ENCODE measurements at places on chromosomes 2 and 18.

DNA sequence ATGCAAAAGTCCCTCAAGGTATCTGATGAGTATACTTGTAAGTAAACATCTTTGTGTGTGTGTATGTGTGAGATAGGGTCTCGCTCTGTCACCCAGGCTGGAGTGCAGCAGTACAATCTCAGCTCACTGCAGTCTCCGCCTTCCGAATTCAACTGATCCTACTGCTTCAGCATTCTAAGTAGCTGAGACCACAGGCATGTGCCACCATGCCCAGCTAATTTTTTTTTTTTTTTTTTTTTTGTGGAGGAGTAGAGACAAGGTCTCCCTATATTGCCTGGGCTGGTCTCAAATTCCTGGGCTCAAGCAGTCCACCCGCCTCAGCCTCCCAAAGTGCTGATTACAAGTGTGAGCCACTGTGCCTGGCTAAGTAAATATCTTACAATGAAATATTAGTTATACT is 23.2 kb downstream of the ADAM17 start:
- H3K27ac ChIP-seq, result no peak overlapping the region
- H3K27me3 ChIP-seq, result no peaks in the 10 kb centered on the region
- DNase-seq, result no peak

DNA sequence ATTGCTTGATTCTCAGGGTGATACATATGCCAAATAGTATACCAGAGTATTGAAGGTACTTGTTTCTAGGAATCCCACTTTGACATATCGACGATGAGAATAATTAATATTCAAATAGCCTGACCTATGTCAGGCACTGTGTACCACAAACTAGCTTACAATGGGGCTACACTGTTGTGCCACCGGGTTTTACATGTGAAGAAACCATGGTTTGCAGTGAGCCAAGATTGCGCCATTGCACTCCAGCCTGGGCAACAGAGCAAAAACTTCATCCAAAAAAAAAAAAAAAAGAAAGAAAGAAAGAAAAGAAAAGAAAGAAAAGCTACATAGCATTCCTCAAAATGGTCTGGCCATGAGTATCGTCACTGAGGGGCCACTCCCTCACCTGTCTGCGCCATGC is 25.5 kb downstream of the GYPC start:
- H3K27ac ChIP-seq, result no peak overlapping the region
- H3K4me3 ChIP-seq, result no peak overlapping the region
- H3K36me3 ChIP-seq, result peaks cover 7% of the 10 kb centered on the region
- no peaks in the 10 kb centered on the region for H3K27me3 ChIP-seq
- DNase-seq, result no peak

DNA sequence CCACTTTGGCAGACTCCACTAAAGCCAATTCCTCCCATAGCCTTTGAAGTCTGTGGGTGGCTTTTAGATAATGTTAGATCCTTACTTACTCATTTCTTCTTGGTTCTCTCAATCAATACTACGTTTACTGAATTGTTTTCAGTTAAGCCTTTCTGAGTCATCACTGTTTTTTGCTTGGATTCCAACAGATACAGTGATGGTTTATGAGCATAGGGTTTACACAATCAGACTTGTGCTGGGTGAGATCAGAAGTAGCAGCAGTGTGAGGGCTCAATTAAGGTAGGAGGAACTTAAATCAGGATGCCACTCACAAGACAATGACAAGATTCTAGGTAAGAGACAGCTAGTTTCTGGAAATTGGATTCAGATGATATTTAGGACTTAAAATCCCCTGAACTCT is 297.7 kb upstream of the DOK6 start:
- H3K4me3 ChIP-seq, result no peak overlapping the region
- H3K4me1 ChIP-seq, result no peaks in the 10 kb centered on the region
- H3K27me3 ChIP-seq, result no peaks in the 10 kb centered on the region
- H3K27ac ChIP-seq, result no peak overlapping the region
- DNase-seq, result no peak

DNA sequence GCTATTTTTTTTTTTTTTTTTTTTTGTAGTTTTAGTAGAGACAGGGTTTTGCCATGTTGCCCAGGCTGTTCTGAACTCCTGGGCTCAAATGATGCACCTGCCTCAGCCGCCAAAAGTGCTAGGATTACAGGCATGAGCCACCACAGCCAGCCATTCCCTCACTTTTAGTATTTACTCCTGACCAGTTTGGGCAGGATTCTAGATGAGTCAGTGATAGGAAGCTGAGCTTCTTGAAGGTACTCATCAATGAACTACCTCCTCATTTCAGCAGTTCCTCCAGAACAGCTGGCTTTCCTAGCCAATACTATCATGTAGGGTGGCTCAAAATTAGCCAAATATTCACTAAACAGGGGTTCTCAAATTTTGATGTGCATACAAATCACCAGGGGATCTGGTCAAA is 57.2 kb downstream of the CYBRD1 start:
- H3K4me1 ChIP-seq, result no peaks in the 10 kb centered on the region
- no peak overlapping the region for H3K27ac ChIP-seq
- H3K36me3 ChIP-seq, result no peaks in the 10 kb centered on the region
- H3K27me3 ChIP-seq, result no peaks in the 10 kb centered on the region

GRCh38 chr2:150690870-150691269 is 203.4 kb upstream of the RND3 start:
- no peaks in the 10 kb centered on the region for H3K4me1 ChIP-seq
- no peaks in the 10 kb centered on the region for H3K36me3 ChIP-seq
- no peak overlapping the region for H3K4me3 ChIP-seq
- no peak overlapping the region for H3K27ac ChIP-seq
- DNase-seq, result no peak

DNA sequence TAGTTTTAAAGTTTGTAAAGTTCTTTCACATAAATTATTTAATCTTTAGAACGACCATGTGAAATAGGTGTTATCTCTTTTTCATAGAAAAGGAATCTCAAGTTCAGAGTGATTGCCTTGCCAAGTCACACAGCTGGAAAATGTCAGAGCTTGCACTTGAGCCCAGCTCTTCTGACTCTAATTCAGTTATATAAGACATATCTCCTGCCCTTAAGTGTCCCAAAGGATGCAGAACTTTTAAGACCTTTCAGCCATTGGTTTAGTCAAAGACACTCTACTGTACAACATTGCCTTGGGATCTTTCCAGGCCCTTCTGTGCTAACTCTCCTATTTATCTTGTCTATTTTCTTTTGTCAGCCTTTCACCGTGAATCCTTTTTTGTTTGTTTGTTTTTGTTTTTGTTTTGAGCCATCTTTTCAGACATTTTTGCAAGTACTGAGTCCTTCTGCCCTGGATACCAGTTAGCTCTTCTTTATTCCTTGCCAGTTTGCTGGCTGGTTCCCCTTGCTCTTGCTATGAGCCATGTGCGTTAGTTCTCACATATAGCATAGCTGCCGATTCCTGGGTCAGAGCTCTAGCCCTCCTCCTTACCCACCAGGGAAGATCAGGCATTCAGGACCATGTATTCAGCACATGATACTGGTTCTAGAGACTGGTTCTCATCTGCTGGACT is 160.0 kb upstream of the MYO3B start:
- no peaks in the 10 kb centered on the region for H3K27me3 ChIP-seq
- H3K4me1 ChIP-seq, result no peaks in the 10 kb centered on the region
- no peaks in the 10 kb centered on the region for H3K36me3 ChIP-seq
- no peak for DNase-seq

- no peak for DNase-seq
- no peaks in the 10 kb centered on the region for H3K27me3 ChIP-seq
- H3K4me1 ChIP-seq, result no peaks in the 10 kb centered on the region
- no peak overlapping the region for H3K4me3 ChIP-seq
These were observed 136.4 kb downstream of the GLI2 start for GRCh38 chr2:120871881-120872620.

GRCh38 chr2:196201229-196202009 is 30.0 kb upstream of the STK17B start:
- H3K27ac ChIP-seq, result peak overlapping the region; percentile 40
- DNase-seq, result no peak
- H3K4me1 ChIP-seq, result peaks cover 23% of the 10 kb centered on the region
- no peaks in the 10 kb centered on the region for H3K36me3 ChIP-seq
- no peaks in the 10 kb centered on the region for H3K27me3 ChIP-seq

DNA sequence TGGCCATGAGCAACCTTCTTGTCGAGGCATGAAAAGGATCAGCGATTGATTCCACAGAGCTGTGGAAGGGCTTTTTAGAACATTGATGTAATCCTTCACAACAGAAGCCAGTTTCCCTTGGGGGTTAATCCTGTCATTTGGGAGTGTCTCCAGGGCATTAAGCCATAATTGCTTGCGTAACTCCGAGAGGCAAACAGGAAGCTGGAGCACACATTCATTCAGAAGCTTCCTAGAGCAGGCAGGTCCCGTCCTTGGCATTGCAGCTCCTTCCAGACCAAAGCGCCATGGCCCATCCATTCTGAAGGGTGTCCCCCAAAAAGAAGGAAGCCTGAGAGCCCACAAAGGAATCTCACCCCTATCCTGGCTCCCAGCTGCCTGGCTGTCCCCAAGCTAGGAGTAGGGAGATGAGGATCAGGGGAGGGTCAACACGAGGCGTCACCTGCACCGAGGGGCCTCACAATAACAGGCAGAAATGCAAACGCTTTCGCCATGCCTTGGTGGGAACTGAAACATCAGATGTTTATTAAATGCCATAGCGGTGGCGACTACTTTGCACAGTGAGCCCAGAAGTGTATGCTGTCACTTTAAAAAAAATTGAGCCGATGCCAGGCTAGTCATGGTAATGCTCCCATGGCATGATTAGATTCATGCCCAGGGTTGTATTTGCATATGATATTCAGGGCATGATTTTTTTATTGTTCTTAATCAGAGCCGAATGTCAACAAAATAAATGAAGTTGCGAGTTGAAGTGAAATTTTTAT is 339.4 kb downstream of the BCL11A start:
- H3K4me1 ChIP-seq, result no peaks in the 10 kb centered on the region
- H3K27ac ChIP-seq, result no peak overlapping the region
- no peaks in the 10 kb centered on the region for H3K36me3 ChIP-seq
- no peak overlapping the region for H3K4me3 ChIP-seq
- H3K27me3 ChIP-seq, result no peaks in the 10 kb centered on the region
- no peak for DNase-seq

GRCh38 chr2:8667896-8668512 is 13.9 kb upstream of the ID2 start:
- no peak overlapping the region for H3K4me3 ChIP-seq
- no peaks in the 10 kb centered on the region for H3K36me3 ChIP-seq
- peaks cover 12% of the 10 kb centered on the region for H3K4me1 ChIP-seq
- no peak overlapping the region for H3K27ac ChIP-seq
- DNase-seq, result no peak

DNA sequence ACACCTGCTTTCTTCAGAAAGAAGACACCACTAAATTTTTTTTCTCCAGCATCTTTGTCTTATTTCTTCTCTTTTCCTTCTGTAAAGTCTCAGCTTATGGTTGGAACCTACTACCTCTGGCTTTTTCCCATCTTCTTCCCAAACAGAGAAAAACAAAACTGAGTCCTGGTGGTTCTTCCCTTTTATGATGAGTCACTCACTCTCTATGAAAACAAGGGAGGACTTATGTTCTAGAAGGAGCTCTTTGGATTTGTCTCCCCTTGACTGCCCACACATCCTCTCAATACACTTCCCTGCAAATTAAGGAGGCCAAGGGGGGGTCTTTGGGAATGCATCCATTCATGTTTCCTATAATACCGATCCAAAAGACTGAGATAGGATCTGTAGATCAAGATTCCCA is 22.1 kb upstream of the MEIS1 start:
- no peaks in the 10 kb centered on the region for H3K36me3 ChIP-seq
- H3K27ac ChIP-seq, result no peak overlapping the region
- DNase-seq, result no peak
- no peak overlapping the region for H3K4me3 ChIP-seq

GRCh38 chr18:61847164-61847791 is 45.5 kb downstream of the RNF152 start:
- no peak for DNase-seq
- no peak overlapping the region for H3K27ac ChIP-seq
- no peak overlapping the region for H3K4me3 ChIP-seq
- no peaks in the 10 kb centered on the region for H3K27me3 ChIP-seq
- H3K4me1 ChIP-seq, result no peaks in the 10 kb centered on the region
- H3K36me3 ChIP-seq, result no peaks in the 10 kb centered on the region

GRCh38 chr2:40403233-40403836 is 48.6 kb downstream of the SLC8A1 start:
- H3K27me3 ChIP-seq, result no peaks in the 10 kb centered on the region
- H3K36me3 ChIP-seq, result no peaks in the 10 kb centered on the region
- no peak for DNase-seq

GRCh38 chr2:55590810-55591440 is 26.5 kb downstream of the PPP4R3B start:
- H3K27ac ChIP-seq, result no peak overlapping the region
- DNase-seq, result no peak
- no peak overlapping the region for H3K4me3 ChIP-seq
- H3K4me1 ChIP-seq, result peaks cover 25% of the 10 kb centered on the region
- peaks cover 12% of the 10 kb centered on the region for H3K36me3 ChIP-seq

GRCh38 chr2:86420913-86421312 is 20.3 kb upstream of the KDM3A start:
- H3K27me3 ChIP-seq, result peaks cover 15% of the 10 kb centered on the region
- no peak overlapping the region for H3K27ac ChIP-seq
- no peak for DNase-seq

DNA sequence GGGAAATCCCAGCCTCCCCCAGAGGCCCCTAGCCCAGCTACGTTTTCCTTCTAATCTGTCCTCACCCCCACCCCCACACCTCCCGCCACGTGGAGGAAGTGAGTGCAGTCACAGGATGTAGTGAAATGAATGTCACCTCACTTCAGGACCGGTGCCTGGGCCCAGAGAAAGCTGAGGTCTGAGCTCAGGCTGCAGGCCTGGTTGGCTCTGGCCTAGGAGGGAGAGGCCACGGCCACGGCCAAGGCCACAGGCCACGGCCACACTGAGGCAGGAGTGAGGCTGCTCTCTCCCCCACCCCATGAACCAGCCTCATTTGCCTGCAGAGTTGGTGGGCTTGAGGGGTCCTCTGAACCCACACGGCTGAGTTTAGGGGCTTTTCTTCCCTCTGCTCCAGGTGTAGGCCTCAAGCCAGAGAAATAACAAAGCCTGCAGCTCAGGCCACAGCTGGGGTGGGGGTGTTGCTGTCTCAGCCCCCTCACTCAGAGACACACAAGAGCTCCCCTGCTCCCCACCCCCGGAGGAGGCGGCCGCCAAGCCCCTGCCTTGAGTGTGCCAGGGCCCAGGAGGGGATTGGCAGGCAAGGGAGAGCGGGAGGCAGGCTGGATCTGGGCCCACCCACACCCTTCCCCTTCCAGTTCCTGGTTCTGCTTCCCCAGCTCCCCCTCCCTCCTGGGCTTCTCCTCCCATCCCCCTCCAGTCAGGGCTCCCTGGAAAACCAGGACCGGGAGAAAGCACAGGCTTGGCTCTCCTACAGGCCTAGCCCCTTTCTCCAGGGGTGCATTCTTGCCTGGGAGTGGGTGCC is 27.0 kb downstream of the DNMT3A start:
- H3K4me1 ChIP-seq, result peaks cover 64% of the 10 kb centered on the region
- H3K4me3 ChIP-seq, result peak overlapping the region; percentile 74
- DNase-seq, result peak; percentile 76
- peak overlapping the region; percentile 44 for H3K27ac ChIP-seq
- H3K27me3 ChIP-seq, result no peaks in the 10 kb centered on the region

Measured in CD8-positive, alpha-beta memory T cell (primary cell).